CMK (cell line): ENCODE measurements at places on chromosomes 16 and 17.

DNA sequence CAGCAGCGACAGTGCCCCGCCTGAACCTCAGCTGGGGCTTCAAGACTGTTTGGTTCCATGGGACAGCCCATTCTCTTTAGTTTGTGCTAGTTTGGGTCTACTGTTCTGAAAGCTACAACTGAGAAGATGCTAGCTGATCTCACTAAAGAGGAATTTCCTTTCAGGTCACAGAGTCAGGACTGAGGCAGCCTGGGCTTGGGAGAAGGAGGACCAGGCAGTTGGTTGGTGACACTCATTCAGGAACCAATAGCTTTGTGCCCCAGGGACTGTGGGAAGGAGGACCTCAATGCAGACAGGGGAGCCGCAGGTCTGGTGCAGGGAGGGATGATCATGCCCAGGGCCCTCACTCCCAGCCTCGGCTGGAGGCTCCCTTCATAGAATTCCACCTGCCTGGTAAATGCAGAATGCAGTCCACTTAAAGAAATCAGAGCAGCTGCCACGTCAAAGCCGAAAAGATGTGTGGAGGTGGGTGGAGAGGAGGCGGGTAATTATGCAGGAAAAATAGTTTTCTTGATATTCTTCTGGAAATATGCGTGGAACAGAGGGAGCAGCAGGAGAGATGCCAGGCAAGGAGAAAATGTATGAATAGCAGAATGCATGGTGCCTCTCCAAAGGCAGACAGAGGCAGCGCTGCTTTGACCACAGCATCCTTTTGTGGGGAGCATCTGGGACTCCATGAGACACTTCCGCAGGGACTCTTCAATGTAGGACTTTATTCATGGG is 32.6 kb upstream of the ZFP90 start:
- DNase-seq, result no peak

DNA sequence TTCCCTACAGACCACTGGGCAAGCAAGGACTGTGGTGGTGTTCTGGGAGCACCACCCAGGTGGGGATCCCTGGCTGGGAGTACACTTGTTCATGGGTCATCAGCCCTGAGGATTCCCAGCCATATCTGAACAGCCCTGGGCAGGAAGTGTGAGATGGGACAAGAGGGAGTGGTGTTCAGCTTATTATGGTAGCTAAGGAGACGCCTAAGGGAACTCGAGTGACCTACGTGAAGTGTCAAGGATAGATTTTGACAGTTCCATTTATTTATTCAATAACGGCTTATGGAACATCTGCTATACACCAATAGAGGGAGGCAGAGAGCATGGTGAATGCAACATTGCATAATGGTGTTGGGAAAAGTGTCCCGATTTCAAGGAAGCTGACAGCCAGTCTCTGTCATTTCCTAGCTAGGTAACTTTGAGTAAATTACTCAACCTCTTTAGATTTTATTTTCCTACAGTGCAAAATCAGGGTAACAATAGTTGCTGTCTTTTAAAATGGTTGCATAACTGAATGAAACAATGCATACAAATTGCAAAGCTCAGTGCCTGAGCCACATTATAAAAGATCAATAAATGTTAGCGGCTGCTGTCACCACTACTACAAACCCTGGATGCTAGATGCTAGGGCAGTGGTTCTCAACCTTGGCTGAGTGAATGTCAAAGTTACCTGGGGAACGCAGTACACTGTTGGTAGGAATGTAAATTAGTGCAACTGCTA is 534.1 kb downstream of the GRIN2A start:
- no peak for DNase-seq

DNA sequence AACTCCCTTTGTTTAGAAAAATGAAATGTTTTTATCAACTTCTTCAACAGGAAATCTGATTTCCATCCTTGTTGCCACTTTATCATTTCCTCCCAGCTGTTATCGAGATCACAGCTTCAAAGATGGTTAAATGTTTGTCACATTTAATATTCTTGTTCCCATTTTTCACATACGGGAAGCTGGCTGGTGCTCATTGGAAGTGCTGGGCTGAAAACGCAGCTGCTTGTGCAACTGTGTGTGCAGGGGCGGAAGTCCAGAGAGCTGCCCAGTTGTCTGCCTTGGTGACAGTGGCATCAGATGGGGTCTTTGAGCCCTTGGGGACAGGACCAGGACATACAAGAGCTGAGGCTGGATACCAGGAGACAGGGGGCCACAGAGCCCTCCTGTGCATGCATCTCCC is 549.2 kb upstream of the CDH11 start:
- DNase-seq, result no peak

- peak; percentile 84 for DNase-seq
Observed at GRCh38 chr16:30957456-30958174, at the start of gene SETD1A. Gene SETD1A, plus strand, starts transcription at chr16:30957754. Its CDS starts 978 bp downstream, at chr16:30958732.

DNA sequence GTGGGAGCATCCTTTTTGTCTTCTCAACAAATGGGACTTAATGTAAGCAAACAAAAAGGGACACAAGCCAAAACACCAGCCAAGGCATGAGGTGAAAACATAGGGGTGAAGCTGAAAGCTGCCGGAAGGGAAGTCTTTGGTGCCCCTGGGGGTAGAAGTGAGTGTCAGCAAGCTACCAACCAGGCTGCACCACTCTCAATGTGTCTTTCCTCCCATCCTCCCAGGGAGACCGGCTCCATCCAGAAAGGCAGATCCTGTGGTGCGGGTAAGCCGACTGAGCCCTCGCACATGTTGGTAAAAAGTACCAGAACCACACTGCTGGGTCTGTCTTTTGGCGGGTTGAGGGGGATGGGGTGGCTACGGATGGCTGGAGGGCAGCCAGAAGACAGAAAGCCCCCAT is 52.0 kb upstream of the SREBF1 start:
- DNase-seq, result no peak

DNA sequence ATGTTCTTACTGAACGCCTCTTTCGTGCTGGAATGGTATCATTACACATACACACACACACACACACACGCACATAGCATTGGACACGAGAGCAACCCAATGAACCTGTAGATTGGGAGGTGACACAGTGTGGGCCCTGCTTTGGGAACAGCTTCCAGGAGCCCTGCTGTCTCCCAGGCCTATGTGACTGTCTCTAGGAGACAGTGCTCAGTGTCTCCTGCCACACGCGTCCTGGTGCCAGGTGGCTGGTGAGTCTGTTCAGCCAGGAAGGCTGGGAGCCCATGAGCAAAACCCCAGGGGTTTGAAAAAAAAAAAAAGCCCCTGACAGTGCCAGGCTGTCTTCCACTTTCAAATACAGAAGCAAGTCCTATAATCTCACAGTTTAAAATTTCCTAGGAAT is 2.4 kb upstream of the SPOP start:
- no peak for DNase-seq

GRCh38 chr17:56717471-56717870 is 116.2 kb downstream of the C17orf67 start:
- DNase-seq, result no peak

- DNase-seq, result no peak
Observed at GRCh38 chr17:60345233-60345632, 46.7 kb downstream of the USP32 start.

DNA sequence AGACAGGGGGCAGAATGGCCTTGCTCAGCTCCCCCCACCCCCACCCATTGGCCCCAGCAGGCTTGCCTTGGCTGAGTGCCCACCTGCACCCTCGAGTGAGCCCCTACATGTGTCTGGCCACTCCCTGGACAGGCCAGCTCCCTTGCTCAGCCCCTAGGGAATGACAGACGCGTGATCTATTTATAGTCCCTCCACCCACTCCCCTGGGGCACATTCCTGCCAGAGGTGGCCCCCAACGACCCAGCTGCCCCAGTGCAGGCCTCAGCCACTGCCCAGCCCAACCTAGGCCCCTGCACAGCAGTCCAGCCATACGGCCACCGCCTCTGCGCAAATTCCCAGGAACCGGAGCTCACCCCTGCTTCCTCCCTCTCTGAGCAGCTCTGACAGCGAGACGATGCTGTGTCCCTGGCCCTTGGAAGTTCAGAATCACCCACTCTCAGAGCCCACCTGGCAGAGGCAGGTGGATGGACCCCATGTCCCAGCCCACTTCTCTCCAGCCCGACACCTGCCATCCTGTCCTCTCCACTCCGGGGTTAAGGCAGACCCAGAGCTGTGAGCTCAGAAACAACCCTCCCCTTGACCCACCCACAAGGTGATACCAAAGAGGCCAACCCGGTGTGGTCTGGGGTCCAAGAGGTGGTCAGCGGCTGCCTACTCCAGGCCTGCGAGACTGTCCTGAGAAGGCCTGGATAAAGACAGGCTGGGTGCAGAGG is 11.5 kb upstream of the P2RX1 start:
- no peak for DNase-seq

DNA sequence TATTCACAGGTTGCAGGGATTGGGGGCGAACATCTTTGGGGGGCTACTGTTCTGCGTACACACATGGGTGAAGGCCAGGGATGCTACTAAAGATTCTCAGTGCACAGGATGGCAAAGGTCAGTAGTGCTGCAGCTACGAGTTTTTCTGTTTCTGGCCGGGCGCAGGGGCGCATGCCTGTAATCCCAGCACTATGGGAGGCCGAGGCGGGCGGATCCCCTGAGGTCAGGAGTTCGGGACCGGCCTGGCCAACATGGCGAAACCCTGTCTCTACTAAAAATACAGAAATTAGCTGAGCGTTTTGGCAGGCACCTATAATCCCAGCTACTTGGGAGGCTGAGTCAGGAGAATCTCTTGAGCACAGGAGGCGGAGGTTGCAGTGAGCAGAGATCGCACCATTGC is 3.9 kb upstream of the ZNF598 start:
- no peak for DNase-seq

- DNase-seq, result no peak
Observed at GRCh38 chr17:1146561-1147265, 33.1 kb downstream of the ABR start.

- no peak for DNase-seq
Observed at GRCh38 chr17:76095943-76096342, 7.6 kb downstream of the EXOC7 start.

DNA sequence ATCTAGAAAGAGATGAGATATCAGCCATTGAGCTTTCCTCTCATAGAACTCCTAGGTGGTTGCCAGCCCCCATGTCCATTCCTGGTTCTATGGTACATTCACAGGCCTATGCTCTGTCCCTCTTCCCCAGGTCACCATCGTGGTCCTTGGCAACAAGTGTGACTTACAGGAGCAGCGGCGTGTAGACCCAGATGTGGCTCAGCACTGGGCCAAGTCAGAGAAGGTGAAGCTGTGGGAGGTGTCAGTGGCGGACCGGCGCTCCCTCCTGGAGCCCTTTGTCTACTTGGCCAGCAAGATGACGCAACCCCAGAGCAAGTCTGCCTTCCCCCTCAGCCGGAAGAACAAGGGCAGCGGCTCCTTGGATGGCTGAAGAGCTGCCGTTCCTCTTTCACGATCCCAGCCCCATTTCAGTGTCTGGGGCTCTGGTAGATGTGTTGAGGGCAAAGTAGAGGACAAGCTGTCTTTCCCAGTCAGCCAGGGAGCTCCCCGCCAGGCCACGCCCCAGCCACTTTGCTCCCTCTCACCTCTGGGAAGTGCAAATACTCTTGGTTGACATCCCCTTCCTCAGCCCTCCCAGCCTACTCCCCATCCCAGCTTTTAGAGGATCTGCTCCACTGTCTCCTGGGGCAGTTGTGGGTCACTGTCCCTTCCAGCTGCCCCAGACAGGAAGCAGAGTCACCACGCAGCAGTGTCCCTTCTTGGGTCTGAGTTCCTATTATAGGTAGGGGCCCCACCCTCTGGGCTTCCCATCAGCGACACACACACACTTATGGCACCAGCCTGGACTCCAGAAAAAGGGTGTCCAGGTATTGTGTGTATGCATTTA is 3.8 kb downstream of the NKIRAS2 start:
- DNase-seq, result no peak

- no peak for DNase-seq
Observed at GRCh38 chr16:67302970-67303369, 23.6 kb downstream of the KCTD19 start.

- no peak for DNase-seq
Observed at GRCh38 chr17:4587803-4588202, 3.5 kb downstream of the SMTNL2 start.

GRCh38 chr16:68083861-68084503 is 1.2 kb upstream of the NFATC3 start:
- DNase-seq, result no peak

- DNase-seq, result no peak
Observed at GRCh38 chr16:84065536-84066132, 23.0 kb upstream of the SLC38A8 start.

DNA sequence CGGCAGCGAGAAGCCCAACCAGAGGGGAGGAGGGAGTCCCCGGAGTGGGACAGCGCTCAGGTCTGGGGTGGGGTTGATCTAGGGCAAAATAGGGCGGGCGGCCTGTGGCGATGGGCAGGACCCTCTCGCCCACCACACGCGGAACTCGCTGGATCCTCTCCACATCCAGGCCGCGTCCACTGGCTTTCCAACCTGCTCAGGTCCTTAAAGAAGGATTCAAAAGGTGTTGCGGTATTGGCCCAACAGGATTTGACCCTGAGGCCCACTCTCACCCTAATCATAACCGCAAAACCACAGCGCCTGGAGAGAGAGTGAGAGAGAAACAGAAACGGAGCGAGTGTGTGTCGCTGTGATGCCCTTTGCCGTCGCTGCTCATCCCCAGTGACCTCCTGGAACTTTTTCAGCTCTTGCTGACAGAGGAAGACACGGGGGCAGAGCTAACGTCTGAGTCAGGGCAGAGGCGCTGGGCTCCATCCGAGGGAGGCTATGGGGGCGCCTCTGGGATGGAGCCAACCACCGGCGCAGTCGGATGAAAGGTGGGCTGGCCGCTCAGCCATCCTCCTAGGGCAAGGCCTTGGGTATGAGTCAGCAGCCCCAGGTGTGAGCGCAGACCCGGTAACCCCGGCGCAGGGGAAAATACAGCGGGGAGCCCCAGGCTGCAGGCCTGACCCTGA is 16.7 kb upstream of the OR1F1 start:
- DNase-seq, result no peak

DNA sequence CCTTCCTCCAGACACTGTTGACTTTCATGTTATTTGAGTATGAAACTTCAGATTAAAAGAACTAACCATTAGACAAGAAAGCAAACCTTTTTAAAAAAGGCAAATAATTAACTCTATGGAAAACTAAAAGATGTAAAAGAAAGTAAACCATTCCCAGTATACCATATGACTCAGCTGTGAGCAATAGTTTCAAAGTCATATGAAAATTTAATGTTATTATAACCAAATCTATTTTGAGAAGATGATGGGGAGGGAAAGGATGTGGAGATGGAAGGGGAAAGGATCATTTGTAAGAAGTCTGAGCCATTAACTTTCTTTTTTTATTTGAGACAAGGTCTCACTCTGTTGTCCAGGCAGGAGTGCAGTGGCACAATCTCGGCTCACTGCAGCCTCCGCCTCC is 131.8 kb downstream of the IRX5 start:
- no peak for DNase-seq
